ENCODE measurements at places on chromosomes 16 and 17.

- no peak for DNase-seq
Measured at GRCh38 chr16:17371299-17371698, 99.5 kb downstream of the XYLT1 start.

- no peak for DNase-seq
Measured at GRCh38 chr17:4744999-4745969, 5.6 kb upstream of the CXCL16 start.

GRCh38 chr16:53224951-53225533 is 170.3 kb downstream of the CHD9 start:
- no peak for DNase-seq

DNA sequence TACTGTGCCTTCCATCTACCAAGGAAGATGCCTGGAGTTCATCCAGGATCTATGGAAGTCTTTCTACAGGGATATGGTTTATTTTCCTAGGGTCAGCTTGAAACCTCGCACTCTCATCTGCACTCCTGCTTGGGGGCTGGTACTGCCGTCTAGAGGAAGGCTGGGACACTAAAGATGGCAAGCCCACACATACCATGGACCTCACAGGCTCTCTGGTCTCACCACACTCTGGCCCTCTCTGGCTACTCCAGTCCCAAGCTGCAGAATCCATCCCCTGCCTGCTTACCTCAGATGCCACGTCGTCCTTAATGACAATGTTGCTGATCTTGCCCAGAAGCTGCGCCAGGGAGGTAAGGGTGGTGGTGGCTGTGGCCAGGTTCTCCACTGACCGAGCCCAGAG is 2.1 kb upstream of the UNC119 start:
- no peak for DNase-seq

GRCh38 chr17:78675316-78675616 is 98.1 kb upstream of the DNAH17 start:
- no peak for DNase-seq

GRCh38 chr17:73304971-73305812 is 6.6 kb downstream of the CDC42EP4 start:
- DNase-seq = no peak

GRCh38 chr16:83095941-83096692 is 469.3 kb downstream of the CDH13 start:
- DNase-seq = no peak

DNA sequence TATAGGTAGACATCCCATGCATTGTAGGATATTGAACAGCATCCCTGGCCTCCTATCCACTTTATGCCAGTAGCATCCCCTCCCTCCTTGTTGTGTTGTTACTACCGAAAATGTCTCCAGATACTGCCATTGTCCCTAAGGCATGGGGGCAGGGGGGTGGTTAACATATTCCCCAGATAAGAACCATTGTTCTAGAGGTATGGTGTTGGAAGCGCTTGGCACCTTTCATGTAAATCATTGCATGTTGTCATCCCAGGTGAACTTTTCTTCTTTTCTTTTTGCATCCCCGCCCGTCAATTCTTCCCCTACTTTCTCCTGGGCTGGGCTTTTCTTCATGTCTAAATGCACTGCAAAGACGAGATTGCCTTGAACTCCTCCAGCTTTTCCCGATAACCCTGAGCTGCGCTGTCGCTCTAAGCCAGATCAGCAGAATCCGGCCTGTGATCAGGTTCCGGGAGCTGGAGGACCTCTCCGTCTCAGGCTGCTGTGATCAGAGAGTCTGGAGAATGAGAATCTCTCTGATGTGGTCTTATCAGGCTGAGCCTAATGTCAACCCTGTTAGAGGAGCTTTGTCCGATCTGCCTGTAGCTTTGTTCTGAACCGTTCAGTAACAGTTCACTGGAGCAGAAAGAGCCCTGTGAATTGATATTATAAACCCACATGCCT is 76.2 kb downstream of the RBFOX1 start:
- DNase-seq = no peak

- no peak for DNase-seq
Measured at GRCh38 chr16:28877655-28878000, 660 bp upstream of the ATP2A1 start.

GRCh38 chr17:63488851-63489250 is 12.0 kb downstream of the ACE start:
- DNase-seq = no peak

DNA sequence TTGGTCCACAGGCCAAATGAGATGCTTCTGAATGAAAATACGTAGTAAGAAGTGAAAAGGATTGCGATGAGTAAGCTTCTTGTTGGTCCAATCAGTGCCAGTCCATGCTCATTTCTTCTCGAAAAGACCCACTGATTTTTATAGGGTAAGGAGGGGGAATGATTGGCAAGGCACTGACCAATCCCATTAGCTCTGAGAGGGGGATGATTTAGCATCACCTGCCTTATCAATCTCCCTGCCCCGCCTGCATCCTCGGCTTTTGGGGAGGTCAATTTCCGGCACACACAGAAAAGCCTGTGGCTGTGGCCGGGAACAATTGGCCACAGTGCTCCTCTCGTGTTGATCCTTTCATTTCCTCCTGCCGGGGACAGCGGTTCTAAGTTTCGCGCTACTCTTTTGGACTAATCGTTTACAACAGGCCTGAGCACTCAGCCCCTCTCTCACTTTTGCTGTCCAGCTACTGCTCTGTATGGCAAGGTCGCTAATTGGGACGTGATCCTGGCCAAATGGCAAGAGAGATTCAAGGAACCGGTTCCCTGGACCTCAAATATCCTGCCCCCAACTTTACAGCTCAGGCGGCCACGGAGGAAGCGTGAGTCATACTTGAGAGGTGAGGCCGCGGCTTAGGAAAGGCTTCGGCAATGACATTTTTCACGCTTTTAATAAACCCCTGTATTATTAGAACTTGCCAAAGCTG is 43.1 kb downstream of the TBX4 start:
- no peak for DNase-seq

- DNase-seq = no peak
Measured at GRCh38 chr17:33640629-33641028, 347.5 kb upstream of the ASIC2 start.

- DNase-seq = no peak
Measured at GRCh38 chr16:745739-746138, 4.9 kb upstream of the CIAO3 start.

DNA sequence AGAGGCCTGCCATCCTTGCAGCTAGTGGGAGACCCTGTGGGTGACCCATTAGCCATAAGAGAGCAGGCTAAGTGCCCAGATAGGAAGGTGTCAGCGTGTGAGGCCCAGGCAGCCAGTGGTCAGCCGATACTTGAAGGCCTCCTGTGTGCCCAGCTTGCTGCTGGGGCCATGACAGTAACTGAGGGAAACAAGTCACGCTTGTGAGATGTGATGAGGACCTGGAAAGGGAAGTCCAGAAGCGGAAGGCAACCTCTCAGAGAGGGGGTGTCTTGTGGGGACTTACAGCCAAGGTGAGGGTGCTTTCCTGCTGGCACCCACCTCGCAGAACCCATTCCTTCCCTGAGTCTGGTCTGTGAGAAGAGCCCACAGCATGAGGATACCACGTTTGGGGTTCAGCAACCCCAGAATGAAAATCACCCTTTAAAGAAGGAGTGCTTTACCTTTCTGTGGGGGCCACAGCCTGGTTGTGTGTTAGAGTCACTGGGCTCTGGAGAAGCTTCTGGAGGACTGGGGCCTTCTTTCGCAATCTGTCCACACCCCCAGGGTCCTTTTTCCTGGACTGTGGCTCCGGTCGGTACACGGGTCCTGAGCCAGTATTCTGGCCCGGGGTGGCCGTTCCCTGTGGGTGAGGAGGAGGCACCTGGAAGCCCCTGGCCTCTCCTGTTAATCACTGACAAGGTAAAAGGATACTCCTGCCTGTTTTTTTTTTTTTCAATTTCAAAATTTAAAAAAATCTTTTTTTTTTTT is 53.9 kb downstream of the PLCG2 start:
- no peak for DNase-seq

DNA sequence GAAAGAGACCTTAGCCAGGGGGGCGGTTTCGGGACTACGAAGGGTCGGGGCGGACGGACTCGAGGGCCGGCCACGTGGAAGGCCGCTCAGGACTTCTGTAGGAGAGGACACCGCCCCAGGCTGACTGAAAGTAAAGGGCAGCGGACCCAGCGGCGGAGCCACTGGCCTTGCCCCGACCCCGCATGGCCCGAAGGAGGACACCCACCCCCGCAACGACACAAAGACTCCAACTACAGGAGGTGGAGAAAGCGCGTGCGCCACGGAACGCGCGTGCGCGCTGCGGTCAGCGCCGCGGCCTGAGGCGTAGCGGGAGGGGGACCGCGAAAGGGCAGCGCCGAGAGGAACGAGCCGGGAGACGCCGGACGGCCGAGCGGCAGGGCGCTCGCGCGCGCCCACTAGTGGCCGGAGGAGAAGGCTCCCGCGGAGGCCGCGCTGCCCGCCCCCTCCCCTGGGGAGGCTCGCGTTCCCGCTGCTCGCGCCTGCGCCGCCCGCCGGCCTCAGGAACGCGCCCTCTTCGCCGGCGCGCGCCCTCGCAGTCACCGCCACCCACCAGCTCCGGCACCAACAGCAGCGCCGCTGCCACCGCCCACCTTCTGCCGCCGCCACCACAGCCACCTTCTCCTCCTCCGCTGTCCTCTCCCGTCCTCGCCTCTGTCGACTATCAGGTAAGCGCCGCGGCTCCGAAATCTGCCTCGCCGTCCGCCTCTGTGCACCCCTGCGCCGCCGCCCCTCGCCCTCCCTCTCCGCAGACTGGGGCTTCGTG is at the start of gene MAPT:
Gene MAPT, plus strand, starts transcription at position 533 of the 763 bp plus-strand sequence. CDS start 67,784 bp downstream, outside the sequence.
- peak; percentile 66 for DNase-seq

- no peak for DNase-seq
Measured at GRCh38 chr17:59361916-59362810, 30.7 kb downstream of the YPEL2 start.

- DNase-seq = no peak
Measured at GRCh38 chr16:89449726-89450335, 40.5 kb downstream of the ANKRD11 start.

DNA sequence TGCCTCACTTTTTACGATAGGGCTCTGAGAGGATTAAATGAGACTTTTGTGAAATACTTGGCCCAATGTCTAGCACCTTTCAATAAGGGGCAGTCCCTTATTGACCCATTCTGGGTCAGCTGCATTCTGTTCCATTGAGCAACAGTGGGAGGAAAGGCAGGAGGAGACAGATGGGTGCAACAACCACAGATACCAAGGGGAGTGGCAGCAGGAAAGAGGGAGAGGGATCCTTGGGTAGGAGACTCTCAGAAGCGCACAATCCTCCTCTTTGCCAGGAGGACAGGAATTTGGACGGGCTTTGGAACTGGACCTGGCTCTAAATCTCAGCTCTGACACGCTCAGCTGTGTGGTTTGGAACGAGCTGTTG is 3.5 kb downstream of the PIPOX start:
- no peak for DNase-seq

- DNase-seq = no peak
Measured at GRCh38 chr16:12661656-12662172, 142.0 kb downstream of the CPPED1 start.

DNA sequence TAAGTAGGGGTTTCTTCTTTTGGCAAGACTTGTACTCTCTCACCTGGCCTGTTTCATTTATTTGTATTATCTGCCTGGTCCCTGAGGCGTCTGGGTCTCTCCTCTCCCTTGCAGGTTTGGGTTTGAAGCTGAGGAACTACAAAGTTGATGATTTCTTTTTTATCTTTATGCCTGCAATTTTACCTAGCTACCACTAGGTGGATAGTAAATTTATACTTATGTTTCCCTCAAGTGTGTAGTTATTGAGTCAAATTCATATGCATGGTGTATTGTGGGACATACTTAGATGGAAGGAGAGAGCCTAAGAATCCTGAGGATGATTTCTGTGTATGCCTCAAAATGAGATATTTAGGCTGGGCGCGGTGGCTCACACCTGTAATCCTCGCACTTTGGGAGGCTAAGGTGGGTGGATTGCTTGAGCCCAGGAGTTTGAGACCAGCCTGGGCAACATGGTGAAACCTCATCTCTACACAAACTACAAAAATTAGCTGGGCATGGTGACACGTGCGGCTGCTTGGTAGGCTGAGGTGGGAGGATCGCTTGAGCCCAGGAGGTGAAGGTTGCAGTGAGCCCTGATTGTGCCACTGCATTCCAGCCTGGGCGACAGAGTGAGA is 13.6 kb downstream of the TMEM98 start:
- no peak for DNase-seq

DNA sequence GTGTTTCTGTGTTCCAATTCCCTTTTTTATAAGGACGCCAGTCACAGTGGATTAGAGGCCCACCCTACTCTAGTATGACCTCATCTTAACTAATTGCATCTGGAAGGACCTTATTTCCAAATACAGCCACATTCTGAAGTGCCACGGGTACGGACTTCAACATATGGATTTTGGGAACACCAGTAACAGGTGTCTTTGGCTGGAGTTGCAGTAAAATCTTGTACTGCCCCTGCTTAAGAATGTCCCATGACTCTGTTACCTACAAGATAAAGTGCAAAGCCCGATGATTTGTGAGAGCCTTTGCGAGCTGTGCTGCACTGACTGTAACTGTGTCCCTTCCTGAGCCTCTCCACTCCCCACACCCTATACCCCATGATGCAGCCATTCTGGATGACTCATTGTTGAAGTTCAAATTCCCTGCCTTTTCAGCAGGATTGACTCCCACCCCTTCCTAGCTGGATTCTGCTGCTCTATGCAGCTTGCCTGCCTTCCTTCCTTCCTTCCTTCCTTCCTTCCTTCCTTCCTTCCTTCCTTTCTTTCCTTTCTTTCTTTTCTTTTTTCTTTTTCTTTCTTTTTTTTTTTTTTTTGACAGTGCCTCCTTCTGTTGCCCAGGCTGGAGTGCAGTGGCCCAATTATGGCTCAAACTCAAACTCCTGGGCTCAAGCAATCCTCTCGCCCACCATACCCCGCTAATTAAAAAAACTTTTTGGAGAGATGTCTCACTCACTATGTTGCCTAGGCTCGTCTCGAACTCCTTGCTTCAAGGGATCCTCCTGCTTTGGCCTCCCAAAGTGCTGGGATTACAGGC is 2.1 kb downstream of the HCRT start:
- DNase-seq = no peak

DNA sequence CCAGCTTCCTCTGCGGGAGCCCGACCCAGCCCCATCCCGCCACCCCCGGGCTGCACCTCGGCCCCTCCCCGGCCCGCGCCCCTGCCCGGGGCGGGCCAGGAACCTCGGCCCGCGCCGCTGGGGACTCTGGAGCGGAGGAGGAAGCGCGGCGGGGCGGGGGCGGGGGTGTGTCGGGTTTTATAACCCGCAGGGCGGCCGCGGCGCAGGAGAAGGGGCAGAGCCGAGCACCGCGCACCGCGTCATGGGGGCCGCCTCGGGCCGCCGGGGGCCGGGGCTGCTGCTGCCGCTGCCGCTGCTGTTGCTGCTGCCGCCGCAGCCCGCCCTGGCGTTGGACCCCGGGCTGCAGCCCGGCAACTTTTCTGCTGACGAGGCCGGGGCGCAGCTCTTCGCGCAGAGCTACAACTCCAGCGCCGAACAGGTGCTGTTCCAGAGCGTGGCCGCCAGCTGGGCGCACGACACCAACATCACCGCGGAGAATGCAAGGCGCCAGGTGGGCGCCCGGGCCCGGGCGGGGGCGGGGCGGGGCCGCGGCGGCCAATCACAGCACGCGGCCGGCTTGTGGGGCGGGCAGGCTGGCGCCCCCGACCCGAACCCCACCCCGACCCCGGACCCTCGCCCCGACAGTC is at the start of gene ACE:
Gene ACE, plus strand, starts transcription at position 208 of the 626 bp plus-strand sequence. Its CDS starts 34 bp downstream, at position 242.
- DNase-seq = no peak

GRCh38 chr17:65629234-65629690 is 67.8 kb upstream of the AXIN2 start:
- DNase-seq = no peak

Data from stimulated activated CD4-positive, alpha-beta T cell treated with anti-CD3 and anti-CD28 coated beads, Interleukin-1b, Interleukin-23, amount 100 ng/mL, for 24 hours (primary cell).